Activated naive CD4-positive, alpha-beta T cell treated with anti-CD3 and anti-CD28 coated beads, Interleukin-2, amount 10 ng/mL, durations not matched to agents 7 days and 5 days (primary cell): ENCODE measurements at places on chromosomes 16 and 17.

GRCh38 chr17:47200325-47200664, 8.9 kb upstream of the MYL4 start:
- no peak for DNase-seq

GRCh38 chr17:41301204-41301790, 1.4 kb downstream of the KRTAP29-1 start:
- DNase-seq = no peak

DNA sequence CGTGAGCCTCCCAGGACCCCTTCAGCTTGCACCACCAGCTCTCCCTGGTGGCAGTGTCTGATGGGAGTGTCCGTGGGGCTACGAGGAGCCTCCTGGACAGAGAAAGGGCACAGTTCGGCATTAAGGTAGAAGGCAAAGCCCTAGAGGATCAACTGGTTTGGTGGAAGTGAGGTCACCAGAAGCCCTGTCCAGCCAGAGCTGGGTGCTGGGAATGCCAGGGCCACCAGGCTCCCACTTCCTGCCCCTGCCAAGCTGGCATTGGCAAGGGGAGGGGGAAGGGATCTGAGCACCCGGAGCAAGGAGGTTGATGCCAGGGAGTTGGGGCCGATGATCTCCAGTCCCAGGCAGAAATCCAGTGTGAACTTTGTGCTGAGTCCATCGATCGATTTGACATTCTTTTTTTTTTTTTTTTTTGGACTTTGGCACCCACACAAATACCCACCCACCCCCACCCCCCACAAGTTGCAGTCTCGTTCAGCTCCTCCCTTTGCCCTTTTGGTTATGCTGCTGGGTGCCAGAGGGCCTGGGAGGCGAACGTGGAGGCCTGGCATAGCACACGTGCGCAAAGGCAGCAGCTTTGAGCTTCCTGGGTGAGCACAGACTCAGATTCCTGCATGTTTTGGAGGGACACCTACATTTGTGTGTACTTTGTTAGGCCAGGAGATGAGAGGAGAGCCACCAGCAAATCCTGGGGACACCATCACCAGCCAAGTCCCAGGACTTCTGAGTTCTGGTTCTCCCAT, 2.1 kb downstream of the NHERF1 start:
- DNase-seq = no peak

GRCh38 chr16:63373744-63374143, 1337.5 kb upstream of the CDH8 start:
- no peak for DNase-seq

DNA sequence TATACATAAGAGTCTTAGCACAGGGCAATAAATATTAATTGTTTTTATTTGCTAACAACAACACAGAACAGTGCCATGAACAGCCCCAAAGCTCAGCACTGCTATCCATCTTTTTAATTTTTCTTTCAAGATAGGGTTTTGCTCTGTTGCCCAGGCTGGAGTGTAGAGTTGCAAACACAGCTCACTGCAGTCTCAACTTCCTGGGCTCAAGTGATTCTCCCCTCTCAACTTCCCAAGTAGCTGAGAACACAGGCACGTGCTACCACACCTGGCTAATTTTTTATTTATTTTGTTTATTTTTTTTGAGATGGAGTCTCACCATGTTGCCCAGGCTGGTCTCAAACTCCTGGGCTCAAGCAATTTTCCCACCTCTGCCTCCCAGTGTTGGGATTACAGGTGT, 47.6 kb upstream of the AKAP1 start:
- no peak for DNase-seq

GRCh38 chr17:73331060-73331459, 19.3 kb upstream of the CDC42EP4 start:
- no peak for DNase-seq

DNA sequence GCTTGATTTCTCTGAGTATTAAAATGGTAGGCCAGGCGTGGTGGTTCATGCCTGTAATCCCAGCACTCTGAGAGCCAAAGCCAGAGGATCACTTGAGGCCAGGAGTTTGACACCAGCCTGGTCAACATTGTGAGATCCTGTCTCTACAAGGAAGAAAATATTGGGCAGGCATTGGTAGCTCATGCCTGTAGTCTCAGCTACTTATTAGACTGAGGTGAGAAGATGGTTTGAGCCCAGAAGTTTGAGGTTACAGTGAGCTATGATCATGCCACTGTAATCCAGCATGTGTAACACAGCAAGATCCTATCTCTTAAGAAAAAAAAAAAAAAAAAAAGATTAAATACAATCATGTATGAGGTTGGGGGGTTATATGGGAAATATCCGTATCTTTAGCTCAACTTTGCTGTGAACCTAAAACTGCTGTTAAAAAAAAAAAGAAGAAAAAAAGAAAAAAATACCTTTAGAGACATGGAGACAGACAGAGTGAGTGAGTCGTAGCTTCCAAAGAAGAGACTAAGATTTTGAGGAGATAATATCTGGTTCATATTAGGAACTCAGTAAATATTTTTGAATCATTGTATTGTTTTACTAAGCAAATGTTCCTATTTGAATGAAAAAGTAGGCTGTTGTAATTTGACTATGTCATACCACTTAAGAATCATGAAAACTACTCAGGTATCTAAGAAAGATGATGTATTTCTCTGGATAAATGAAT, 325.7 kb upstream of the TBX2 start:
- no peak for DNase-seq

- no peak for DNase-seq
These were observed 64.8 kb upstream of the NOG start for GRCh38 chr17:56528696-56529095.

DNA sequence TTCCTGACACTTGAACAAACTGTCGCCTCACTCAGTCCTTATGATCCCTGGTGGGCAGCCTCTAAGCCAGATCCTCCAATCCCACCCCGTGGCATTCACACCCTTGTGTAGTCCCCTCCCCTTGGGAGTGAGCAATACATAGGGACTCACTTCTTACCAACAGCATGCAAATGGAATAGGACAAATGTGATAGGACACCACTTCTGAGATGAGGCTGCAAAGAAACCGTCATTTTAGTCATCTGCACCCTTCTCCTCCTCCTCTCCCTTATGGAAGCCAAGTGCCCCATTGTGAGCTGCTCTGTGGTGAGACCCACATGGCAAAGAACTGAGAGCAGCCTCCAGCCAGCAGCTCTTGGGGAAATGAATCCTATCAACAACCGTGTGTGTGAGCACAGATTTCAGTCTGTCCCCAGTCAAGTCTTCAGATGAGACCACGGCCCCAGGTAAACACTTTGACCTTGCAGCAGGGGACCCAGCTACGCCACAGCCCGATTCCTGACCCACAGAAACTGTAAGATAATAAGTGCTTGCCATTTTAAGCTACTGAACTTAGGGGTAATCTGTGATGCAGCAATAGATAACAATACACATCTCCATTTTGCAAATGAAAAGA, 46.9 kb downstream of the ZFHX3 start:
- no peak for DNase-seq
